ENCODE measurements at places on chromosomes 16 and 17.

GRCh38 chr17:67520916-67521774, 144.1 kb downstream of the PITPNC1 start:
- DNase-seq = no peak

DNA sequence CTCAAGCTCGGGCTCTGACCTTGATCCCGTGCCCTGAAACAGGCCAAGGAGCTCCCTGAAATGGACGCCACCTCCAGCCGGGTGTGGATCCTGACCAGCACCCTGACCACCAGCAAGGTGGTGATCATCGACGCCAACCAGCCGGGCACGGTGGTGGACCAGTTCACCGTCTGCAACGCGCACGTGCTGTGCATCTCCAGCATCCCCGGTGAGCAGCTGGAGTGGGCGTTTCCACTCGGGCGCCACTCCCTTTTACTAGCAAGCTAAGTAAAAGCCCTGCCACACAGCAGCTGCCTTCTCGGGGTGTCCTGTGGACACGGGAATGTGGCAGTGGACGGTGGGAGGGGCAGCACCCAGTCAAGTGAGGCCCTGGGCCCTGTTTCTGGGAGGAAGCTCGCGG, 6.4 kb downstream of the NME3 start:
- no peak for DNase-seq

DNA sequence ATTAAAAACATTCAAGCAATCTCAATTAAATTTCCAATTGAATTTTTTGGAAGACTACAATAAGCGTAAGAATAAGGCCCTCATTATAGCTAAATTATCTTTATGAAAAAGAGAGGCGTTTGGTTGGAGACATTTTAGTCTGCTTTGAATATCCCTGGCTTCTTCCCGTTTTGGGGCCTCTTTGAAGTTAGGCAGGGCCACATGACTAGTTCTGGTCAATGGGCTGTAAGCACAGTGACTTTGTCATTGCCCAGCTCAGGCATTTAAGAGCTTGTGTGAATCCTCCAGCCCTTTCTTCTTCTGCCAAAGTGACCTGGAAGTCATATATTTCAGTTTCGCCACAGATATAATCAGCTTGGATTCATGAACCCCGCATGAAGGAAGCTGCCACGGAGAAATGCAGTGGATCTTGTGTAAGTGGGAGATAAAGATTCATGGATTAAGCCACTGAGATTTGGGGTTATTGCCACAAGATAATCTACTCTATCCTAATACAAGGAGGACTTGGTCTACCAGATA, 21.7 kb upstream of the UBTF start:
- peak; percentile 21 for DNase-seq

DNA sequence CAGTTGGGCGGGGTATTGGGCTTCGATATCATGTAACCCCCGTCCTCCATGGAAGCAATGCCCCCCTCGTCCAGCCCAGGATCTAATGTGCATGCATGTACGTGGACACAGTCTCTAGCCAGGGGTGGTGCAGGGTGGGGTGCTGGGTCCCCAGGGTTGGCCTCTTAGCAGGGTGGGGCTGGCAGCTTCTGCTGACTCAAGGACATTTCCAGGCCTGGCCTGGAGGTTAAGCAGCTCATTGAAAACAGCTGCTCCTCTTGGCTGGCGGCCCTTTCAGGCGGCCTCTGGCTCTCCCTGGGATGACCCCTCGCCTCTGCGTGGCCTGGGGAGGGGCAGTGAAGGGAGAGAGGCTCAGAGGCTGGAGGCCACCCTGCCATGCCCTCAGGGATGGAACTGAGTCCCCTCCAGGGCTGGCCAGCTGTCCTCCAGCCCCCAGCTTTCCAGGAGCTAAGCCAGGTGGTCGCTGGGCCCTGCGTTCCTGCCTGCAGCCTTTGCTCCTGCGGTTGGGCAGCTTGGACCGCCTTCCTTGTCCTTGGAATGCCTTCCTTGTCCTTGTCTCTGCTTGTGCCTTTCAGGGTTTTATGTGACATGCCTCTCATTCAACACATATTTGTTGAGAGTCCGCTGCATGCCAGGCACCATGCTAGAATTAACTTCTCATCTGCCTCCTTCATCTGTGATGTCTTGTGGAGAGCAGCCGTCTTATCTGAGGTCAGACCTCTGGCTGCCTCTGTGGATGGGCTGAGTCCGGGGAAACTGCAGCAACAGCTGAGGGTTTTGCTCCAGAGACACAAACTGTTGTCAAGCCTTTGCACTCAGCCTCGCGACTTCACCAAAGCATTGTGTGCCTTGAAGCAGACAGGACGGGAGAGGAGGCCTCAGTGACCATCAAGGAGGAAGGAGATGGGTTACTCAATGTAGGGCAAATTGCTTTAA, 26.6 kb downstream of the MRC2 start:
- DNase-seq = peak; percentile 93

- DNase-seq = peak; percentile 91
Measured at GRCh38 chr17:82205720-82206508, 6.7 kb downstream of the CCDC57 start.

GRCh38 chr16:22380529-22380928, 6.1 kb upstream of the CDR2 start:
- peak; percentile 61 for DNase-seq

- DNase-seq = no peak
Measured at GRCh38 chr17:44287651-44288050, 19.7 kb upstream of the SLC4A1 start.

DNA sequence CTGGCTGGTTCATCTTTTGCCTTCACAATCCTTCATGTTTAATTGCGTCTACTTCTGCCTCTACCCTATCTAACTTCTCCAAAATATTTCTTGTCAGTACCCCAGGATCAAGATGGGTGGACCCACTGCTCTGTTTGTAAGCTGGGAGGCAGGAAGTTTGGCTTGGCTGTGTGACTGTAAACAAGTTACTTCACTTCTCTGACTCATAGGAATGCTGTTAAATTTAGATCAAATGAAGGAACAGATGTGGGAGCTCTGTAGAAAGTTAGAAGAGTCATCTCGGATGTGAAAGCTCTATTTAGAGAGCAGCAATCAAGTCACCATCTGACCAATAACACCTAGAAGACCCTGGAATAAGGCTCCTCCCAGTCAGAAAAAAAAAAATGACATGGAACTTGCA, 55.2 kb upstream of the MRTFB start:
- DNase-seq = peak; percentile 91

Data from fibroblast of villous mesenchyme (primary cell).